NCI-H1092 (cell line): ENCODE measurements at places on chromosomes 1 and 21.

DNA sequence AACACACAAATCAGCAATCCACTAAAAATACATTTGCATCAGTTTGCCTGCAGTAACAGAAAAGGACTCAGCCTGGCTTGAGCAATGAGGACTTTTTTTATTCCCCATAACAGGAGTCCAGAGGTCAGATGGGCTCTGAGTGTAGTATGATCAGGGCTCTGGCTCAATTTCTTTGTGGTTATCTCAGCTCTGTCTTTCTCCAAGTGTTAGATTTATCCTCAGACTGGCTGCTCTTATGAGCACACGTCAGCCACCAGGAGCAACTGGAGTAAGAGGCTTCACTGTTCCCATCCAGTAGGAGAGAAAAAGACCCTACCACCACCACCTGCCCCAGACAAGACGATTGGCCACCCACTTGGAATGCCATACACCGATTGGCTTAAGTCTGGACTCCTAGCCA, 36.2 kb upstream of the KLHDC7A start:
- no peak for DNase-seq

- no peak for DNase-seq
Measured at GRCh38 chr1:53765657-53766056, 26.7 kb upstream of the GLIS1 start.

DNA sequence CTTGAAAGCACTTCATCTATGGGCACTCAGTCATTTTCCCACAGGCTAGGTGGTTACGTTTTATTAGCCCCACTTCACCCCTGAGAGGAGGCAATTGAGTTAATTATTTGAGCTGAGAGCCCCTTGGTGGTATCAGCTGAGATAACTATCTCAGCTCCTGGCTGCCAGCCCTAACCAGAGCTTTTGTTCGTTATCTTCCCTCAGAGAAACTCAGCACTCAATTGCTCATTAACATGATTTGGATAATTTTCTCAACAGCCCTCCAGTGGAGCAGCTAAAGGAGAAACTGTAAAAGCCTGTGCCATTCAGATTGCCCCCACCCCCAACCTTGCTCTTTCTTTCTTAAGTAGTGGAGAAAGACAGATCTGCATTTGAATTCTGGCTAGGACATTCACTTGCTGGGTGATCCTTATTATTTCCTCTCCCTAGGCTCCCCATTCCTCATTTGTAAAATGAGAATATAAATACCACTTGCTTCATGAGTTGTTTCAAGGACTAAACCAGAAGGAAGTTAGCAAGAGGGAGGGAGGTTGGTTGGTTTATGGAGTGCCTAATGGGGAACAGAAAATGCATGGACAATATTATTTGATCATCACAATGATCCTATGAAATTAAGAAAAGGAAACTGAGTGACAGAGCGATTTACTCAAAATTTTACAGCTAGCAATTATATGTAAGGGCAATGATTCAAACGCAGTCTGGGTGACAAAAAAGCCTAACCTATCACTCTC, 218.7 kb upstream of the FGGY start:
- DNase-seq = peak; percentile 67

DNA sequence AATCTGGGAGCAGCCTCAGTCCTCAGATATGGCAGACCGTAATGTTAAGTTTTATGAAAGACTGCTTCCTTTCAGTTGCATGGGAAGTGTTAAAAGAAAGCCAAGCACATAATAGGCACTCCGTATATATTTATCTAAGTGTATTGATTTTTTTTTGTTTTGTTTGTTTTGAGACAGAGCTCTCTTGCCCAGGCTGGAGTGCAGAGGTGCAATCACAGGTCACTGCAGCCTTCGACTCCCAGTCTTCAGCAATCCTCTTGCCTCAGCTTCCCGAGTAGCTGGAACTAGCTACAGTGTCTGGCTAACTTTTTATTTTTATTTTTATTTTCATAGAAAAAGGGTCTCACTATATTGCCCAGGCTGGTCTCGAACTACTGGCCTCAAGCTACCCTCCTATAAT, 341.8 kb downstream of the USH2A start:
- no peak for DNase-seq

DNA sequence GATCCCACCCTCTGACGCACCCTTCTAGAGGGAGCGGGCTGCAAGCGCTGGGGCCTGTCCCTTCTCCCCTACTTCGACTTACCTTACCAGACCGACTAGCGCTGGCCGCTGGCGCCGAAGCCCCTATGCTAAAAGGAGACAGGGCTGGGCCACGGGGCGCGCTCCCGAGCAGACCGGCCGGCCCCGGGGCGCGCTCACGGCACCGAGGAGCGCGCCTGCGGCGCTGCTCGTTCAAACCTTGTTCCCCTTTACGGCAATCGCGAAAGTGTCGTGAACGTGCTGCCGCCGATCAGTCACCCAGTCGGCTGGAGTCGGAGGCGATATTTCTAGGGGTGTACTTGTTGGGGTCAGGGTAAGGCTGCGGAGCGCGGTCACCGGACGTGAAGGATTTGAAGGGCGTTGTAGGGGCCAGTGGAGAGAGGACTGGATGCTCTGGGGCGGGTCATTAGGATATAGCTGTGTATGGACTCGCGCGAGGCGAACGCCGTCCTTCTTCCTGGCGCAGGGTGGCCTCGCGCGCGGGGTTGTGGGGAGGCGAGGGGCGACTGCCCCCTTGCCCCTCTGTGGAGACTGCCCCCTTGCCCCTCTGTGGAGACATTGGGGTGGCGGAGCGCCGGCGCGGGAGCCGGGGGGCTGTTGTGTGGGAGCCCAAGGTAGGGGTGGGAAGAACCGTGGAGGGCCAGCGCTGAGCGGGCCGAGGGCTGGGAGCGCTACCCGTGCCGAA, at the start of the genes CEPT1 and DRAM2:
Gene CEPT1, plus strand, starts transcription at position 268 of the 724 bp plus-strand sequence. CDS start 7,492 bp downstream, outside the sequence.
Gene DRAM2, minus strand, starts transcription at position 138 of the 724 bp plus-strand sequence. CDS start 8,539 bp downstream, outside the sequence.
- DNase-seq = peak; percentile 93

DNA sequence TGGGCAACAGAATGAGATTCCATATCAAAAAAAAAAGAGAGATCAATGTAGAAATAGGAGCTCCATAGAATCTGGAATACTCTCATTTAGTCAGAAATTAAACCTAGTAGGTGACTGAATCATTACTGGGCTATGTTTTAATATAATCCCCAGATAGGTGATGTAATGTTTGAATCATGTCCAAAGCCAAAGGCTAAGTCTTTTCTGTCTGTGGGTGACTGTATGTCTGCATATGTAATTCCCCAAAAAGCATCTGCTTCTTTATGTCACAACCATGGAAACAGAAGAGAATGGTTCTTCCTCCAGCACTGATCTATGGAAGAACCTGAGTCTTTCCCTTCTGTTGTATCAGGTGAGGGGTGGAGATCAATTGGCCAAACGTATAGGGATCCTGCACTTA, 5.8 kb downstream of the LAMC2 start:
- DNase-seq = no peak

DNA sequence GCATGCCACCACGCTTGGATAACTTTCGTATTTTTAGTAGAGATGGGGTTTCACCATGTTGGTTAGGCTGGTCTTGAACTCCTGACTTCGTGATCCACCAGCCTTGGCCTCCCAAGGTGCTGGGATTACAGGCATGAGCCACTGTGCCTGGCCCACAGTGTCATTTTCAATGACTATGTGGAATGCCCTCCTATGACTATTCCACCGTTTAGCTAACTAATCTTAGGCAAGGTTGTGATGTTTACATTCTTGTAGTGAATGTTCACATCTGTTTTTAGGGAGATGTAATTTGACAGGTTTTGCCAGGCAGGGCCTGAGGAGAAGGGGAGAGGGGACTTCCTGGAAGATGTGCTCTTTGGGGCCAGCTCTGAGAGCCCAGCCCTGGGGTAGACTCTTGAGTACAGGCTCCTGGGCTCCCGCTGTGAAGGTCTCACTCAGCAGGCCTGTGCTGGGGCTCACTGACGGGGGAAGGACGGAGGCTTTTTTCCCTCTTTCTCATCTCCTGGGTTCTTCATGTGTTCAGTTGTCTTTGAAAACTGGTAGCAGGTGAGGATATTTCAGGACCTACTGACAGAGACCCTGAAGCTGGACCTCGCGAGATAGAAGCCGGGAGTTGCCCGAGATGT, 13.2 kb downstream of the COQ8A start:
- DNase-seq = no peak

DNA sequence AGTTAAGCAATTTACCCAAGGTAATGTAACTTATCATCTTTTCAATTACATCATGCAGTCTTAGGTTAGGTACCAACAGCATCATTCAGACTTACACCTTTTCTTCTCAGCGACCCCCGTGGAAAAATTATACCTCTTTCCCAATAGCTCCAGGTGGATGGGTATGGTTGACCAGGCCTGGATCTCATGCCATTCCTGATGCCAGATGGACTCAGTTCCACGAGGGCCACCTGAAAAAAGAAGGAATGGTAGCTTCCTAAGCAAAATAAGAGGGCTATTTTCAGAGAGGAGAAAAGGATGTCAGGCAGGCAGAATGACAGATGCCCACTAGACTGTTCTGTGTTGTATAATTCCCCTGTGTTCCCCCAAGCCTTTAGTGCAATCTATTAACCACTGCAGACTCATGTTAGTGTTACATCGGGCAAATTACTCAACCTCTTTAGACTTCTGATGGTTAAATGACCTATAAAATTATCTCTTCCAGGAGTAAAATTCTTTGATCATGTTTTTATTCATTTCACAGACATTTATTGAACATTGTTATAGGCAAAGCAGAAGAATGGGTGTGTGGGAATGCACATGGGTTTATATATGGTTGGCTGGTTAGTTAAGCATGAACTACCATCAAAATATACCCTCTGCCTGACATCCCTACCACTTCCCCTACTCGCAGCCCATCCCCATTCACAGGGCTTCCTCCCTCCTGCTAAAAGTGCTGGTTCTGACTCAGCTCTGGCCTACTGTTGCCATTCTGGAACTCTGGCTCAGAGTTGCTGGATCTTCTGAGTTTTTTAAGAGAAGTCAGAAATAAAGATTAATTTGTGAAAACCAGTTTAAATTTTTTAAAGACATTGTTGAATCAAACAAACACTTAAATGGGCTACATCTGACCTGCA, 10.6 kb upstream of the MYSM1 start:
- no peak for DNase-seq

DNA sequence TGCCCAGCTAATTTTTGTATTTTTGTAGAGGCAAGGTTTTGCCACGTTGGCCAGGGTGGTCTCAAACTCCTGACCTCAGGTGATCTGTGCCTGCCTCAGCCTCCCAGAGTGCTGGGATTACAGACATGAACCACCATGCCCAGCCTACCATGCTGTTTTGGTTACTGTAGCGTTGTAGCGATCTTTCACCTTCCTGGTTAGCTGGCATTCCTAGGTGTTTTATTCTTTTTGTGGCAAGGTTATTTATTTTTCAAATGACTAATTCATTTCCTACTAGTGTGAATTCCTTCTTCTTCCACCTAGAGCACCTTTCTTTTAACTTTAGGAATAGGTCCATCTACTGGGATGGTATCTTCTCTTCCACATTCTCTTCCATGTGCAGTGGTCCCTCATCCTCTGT, 29.3 kb downstream of the TMEM200B start:
- DNase-seq = no peak

- no peak for DNase-seq
Measured at GRCh38 chr1:58405660-58406059, 140.9 kb downstream of the OMA1 start.

GRCh38 chr21:33937146-33937545, 21.5 kb upstream of the ATP5PO start:
- no peak for DNase-seq

DNA sequence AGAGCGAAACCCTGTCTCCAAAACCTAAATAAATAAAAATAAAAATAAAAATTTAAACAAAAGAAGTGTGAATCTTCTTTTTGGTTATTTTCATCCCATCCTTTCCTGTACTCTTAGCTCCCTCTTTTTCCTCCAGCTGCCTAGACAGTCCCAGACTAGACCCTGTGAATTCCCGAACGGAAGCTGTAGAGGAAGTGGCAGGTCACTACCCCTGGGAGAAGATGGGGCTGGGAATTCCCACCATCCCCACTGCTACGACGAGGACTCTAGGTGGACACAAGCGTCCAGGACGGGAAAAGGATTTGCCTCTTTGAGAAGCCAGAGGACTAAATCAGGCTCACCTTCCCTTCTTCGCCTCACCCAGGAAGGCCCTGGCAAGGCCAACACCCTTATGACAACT, 12.6 kb downstream of the RHBDL2 start:
- no peak for DNase-seq

DNA sequence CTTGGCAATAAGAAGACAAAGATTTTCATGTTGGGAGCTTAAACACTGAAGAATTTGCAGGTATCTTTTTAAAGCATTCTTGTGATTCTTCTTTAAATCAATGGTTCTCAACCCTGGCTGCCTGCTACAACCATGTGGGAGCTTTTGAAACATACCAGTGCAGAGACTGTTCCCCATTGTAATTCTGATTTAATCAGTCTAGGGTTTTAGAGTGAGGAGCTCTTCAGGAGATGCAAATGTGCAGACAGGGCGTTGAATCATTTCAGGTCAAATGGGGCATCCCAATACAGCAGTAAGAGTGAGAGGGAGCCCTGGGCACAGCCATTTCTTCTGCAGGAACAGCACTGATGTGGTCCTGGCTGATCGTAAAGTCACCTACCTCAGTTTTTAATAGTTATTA, 24.3 kb downstream of the KCNJ6 start:
- no peak for DNase-seq

- no peak for DNase-seq
Measured at GRCh38 chr1:227793948-227794816, 21.3 kb upstream of the PRSS38 start.

- DNase-seq = no peak
Measured at GRCh38 chr21:42505090-42505726, 8.4 kb upstream of the SLC37A1 start.

- DNase-seq = no peak
Measured at GRCh38 chr1:162543228-162543627, 18.3 kb upstream of the UAP1 start.

DNA sequence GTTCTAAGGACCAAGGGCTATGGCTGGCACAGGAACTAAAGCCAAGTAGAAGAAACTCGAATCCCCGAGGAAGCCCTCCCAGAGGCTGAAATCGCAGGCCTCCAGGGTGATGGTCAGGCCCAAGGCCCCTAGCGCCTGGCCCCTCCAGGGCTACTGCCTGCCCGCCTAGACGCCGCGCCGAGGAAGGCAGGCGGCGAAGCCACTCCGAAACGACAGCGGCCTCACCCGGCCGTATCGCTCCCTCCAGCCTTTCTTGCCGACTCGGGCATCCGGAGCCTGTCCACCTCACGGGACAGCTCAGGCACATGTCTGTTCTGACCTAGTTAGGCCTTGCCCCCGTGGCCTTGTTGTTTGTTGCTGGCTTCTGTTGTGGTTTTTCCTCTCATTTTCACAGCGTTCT, 9.7 kb upstream of the LHX8 start:
- DNase-seq = no peak

- no peak for DNase-seq
Measured at GRCh38 chr1:70979881-70980280, 67.7 kb downstream of the PTGER3 start.

GRCh38 chr1:32759521-32759981, 57.0 kb upstream of the SYNC start:
- DNase-seq = no peak

DNA sequence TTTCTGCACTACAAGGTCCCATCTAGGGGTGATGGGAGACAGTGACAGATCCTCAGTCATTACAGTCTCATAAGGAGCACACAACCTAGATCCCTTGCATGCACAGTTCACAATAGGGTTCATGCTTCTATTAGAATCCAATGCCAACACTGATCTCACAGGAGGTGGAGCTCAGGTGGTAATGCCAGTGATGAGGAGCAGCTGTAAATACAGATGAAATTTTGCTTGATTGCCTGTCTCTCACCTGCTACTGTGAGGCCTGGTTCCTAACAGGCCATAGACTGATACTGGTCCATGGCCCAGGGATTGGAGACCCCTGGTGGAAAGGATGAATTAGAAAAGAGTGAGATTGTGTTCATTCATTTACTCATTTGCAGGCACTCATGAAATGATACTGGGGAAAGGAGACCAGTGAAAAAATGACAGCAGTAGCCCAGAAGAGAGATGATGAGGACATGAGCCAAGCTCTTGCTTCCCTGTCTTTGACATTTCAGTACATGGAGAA, 251.6 kb upstream of the DUSP10 start:
- DNase-seq = no peak
